Kasumi-1 (cell line): ENCODE measurements at places on chromosomes 6 and 20.
A peak's percentile ranks its signal among the peaks of the same experiment; 100 is the strongest.

DNA sequence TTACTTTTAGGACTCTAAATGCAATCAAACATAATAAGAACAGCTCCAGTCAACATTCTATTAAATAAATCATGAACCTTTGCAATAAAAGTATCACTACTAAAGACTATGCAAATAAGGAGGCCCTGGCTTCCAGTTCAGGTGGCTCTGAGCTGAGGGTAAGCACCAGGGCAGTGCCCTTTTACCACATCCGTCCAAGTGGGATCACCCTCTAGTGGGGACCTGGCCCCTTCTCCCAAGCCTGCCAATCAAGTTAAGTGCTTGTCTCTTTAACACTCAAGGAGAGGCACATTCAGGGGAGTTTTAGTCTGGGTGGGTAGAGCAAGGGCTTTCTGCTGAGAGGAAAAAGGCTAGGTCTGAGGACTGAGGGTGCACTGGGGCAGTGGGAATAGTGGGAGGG, 161.4 kb downstream of the TMEM200A start:
- no peak for DNase-seq

DNA sequence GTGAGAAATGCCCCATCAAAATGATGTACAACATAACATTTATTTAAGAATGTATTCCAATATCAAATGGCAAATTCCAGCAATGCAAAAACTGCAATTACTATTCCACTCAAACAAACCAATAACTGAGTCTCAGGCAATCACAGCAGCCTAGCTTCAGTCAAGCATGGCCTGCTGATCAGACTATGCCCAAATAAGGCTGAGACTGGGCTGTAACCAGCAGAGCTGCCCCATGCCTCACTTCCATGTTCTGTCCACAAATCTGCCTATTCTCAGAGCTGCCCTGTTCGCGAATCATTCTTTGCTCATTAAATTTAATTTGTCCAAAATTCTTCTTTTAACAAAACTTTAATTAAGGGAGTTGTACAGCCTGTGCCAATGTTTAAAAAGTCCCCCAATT, 155.4 kb downstream of the FNDC1 start:
- DNase-seq, result no peak

DNA sequence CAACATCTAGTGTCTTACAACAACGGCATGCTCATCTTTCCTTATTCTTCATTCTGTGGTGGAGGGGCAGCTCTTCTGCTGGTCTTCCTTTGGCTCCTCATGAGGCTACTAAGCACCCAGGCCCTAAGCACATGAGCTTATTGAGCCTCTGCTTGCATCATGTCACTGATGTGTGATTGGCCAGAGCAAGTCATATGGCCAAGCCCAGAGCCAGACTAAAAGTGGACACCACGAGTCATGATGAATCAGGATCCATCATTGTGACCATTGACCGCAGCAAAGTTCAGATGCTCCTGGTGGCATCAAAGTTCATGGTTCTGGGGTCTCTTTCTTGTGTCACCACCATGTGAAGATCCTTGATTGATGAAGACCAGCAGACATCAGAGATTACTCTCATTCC, 192.0 kb upstream of the FOXA2 start:
- DNase-seq, result no peak

DNA sequence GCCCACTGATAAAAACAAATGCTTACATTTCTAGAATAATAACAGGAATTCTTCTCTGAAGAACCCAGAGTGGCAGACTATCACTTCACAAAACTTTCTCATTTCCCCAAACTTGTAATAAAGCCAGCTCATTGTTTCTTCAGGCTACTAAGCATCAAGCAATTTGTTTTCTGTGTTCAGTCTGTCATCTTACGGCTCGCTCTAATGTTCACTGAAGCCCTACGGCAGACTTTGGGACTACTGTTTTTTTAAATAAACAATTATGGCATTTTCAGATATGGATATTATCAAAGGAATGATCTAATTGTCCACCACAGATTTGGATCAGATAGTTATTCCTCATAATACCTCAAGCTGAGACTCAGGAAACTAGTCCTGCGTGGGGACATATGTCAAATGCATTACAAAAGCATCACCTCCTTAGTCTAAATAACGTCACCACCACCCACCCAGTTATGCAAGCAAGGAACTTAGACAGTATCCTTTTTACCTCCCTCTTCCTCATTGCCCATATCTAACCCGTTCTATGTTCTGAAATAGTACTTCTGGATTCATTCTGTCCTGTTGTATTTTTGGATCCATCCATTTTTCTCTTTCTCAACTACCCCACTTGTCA, 415.1 kb downstream of the PLCB1 start:
- no peak for DNase-seq

DNA sequence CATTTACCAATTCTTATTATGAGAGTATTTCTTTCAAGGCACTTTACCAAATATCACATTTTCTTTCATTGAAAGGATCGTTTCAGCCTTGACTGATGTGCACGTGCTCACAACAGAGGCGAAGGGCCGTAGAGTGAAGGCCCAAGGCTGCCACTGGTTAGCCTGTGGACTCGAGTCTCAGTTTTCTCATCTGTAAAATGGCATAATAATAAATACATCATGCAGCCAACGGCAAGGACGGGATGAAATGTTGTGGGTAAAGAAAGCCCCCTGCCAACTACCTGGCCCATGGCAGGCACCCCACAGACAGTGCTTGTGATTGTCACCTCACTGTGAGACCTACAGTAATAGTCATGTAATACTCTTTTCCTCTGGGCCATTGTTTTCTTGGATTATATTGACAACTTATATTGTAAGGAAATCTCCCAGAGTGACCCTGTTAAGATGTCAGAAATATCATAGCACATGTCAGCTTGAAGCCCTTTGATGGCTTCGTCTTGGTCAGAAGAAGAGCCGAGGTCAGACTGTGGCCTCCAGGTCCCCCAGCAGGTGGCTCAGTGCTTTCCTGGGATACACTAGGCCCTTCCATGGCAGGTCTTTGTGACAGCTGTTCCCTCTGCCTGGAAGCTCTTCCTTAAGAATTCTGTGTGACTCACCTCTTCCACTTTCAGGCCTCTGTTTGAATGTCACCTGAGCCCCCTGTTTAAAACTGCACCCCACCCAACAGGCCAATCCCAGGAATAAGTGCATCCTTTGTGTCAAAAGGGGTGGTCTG, 36.3 kb downstream of the FAM50B start:
- DNase-seq, result no peak

GRCh38 chr6:95431637-95432228, 145.6 kb upstream of the MANEA start:
- DNase-seq, result peak; percentile 55
